Dermis microvascular lymphatic vessel endothelial cell (primary cell): ENCODE measurements at places on chromosomes 11 and 22. TPM values are rescaled to one million over a fixed set of nuclear protein-coding genes. Genes with fewer than 3 reads are reported as not detected.

- DNase-seq = no peak
These were observed 117.4 kb downstream of the RRM1 start for GRCh38 chr11:4211991-4212390.

DNA sequence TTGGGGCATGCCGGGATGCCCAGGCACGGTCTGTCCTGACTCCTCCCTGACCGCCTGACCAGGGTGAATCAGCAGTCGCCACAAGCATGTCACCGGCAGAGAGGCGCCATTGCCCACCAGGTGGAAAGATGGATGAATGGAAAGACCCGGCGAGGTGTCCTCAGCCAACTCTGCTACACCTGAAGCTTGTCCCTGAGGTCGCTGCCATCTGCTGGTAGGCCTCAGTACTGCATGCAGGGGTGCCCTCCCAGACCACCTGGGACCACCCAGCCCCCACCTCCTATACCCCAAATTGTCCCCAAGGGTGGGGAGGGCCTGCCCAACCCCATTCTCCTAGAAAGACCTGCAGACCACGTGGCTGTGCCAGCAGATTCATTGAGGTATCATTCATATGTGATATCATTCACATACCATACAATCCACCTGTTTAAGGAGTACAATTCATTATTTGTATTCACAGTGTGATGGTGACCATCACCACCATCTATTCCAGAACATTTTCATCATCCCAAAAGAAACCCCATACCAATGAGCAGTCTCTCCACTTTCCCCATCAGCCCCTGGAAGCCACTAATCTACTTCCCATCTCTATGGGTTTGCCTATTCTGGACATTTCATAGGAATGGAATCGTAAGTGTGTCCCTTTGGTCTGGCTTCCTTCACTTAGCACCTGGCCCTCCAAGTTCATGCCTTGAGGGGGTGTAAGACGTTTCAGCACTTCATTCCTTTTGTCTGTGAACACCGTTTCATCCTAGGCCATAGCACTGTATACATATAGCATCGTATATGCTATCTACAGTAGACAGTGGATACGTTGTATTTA lies 17.5 kb downstream of the FGF3 start:
- peak; percentile 7 for DNase-seq

GPHA2 gene
- total RNA-seq = not detected in 2 replicates

POTEH gene
- total RNA-seq = not detected in 2 replicates

DNA sequence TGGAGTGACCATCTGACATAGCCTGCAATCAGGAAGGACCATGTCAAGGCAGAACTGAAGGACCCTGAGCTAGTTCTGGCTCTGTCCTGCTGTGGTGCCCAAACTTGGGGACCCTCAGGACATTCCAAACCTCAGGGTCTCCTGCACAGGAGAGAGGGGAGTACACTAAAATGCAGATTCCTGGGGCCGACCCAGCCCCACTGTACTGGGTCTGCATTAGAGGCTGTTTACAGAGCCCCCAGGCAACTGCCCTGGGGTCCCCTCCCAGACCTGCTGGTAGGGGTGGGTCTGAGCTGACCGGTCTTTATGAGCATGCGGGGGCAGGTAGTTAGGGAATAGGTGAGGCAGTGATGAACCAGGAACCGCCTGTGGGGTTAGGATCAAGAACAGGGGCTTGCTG lies 6.8 kb downstream of the TRPM5 start:
- DNase-seq = no peak

GRCh38 chr11:12243911-12244550 lies 133.3 kb upstream of the PARVA start:
- DNase-seq = no peak

SDHAF2 gene
- 39.1 and 50.7 TPM in 2 replicates for total RNA-seq

DNA sequence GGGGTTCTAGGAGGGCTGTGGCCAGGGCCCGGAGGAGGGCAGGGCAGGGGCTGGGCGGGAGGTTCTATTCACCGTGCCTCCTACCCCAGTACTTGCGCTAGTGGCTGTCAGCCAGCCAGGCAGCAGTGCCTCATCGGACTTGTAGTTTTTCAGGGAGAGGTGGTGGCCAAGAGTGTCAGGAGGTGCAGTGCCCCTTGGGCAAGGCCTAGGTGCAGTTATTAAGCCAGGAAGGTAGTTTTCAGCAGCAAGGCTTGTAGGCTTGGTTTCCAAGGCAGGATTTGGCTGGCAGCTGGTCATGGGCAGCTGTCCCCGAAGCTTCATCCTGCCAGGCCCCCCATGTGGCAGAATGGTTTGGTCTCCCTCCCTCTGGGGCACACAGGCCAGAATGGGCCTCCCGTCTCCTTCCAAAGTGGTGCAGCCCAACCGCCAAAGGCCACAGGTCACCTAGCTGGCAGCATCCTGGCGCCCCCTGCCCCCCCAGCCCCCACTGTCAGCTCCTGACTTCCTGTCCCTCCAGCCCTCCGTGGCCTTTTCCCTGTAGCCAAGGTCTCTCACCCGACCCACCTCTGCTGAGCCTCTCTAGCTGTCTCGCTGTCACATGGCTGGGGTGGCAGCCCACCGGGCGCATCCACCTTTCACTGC lies 8.5 kb downstream of the CCDC88B start:
- DNase-seq = no peak

DNA sequence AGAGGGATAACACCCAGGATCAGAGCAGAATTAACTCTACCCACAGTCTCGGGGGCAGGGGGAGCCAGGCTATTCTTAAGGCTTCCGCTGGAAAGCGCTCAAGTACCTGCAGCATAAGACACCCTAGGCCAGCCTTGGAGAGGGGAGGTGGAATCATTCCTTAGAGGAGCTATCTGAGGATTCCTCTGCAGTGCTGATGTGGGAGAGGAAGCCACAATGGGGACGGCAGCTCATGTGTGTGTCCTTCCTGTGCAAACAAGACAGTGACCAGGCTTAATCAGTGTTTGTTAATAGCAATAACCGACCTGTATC lies 382.2 kb upstream of the CADM1 start:
- no peak for DNase-seq

DNA sequence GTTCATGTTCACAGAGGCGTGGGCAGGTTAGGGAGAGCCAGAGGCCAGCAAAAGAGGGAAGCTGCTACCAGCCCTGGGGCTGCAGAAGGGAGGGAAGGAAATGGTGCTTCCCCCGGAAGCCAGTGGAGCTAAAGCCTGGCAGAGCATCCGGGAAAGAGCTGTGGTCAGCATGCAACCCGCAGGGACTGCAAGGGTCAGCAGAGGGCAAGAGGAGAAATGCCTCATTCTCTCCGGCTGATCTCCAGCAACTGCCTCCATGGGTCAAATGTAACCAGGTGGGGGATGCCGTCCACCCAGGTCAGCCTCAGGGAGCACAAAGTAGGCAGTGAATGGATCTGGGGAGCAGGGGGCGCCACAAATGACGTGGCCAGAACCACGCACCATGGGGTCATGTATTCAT lies 36.9 kb upstream of the PRR5 start:
- DNase-seq = peak; percentile 18

GRCh38 chr11:16981651-16982194 lies 32.5 kb downstream of the PLEKHA7 start:
- no peak for DNase-seq

DNA sequence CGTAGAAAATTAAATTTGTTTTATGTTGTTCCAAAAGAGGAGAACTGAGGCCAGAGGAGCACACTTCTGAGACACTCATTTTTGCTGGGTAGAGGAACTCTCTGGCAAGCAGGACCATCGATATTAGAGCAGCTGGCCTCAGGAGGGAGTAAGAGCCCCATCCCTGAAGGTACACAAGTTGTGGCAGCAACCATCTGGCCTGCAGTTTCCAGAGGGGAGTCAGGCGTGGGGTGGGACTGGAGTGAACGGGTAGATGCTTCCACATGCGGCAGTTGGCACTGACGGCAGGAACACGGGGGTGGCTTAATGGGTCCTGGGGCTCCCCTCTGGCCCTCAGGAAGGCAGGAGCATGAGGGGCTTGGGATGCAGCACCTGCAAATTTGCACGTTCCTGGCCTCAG lies 13.2 kb upstream of the SSTR3 start:
- no peak for DNase-seq

DNA sequence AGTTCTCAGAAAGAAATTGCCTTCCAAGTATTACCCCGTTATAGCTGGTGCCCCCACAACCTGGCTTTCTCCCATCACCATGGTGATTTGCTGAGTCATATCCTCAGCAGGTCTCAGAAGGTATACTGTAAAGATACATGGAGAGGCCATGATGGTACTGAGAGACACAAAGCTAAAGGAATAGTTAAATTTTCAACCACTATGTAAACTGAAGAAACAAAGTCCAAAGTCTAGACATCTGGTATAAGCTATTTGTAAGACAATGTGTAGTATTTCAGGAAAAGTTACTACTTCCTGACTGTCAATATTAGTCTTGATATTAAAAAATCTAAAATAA lies 377.1 kb downstream of the DCDC1 start:
- DNase-seq = no peak

DNA sequence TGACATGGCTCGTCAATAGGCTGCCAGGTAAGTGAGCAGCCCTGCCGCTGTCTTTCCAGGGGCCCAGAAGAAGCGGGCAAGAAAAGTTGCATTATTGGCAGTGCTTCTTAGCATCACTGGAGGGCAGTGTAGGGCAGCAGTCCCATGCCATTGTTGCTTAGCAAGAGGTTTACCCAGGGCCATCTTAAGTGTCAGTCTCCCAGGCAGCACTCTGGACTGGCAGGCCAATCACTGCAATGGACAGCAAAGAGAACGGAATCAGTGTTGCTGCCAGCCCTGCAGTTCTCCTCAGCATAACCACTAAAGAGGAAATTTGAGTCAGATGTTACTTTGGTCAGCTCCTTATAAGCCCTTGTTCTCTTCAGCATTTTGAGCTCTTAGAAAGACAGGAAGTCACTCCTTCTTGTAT lies 13.4 kb upstream of the GRK2 start:
- DNase-seq = peak; percentile 59
